Nephron progenitor cell (in vitro differentiated cells): ENCODE measurements at places on chromosomes 3 and 15.

GRCh38 chr3:104546301-104546700 is 820.4 kb upstream of the ALCAM start:
- DNase-seq = no peak

DNA sequence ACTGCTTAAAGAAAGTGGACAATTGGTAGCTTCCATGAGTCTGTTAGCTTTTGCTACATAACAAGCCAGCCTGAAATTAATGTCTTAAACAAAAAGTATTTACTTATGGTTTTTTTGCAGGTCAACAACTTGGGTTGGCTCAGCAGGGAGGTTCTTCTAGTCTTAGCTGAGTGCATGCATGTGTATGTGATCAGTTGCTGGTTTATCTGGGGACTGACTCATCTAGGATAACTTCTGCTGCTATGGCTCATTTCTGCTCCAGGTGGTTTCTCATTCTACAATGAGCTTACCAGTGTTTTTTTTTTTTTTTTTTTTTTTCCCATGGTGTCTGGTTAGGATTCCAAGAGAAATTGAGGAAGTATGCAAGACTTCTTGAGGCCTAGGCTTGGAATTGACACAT is 244.7 kb downstream of the NSUN3 start:
- DNase-seq = no peak

- DNase-seq = no peak
Observed at GRCh38 chr3:153952091-153952490, 169.1 kb upstream of the ARHGEF26 start.

DNA sequence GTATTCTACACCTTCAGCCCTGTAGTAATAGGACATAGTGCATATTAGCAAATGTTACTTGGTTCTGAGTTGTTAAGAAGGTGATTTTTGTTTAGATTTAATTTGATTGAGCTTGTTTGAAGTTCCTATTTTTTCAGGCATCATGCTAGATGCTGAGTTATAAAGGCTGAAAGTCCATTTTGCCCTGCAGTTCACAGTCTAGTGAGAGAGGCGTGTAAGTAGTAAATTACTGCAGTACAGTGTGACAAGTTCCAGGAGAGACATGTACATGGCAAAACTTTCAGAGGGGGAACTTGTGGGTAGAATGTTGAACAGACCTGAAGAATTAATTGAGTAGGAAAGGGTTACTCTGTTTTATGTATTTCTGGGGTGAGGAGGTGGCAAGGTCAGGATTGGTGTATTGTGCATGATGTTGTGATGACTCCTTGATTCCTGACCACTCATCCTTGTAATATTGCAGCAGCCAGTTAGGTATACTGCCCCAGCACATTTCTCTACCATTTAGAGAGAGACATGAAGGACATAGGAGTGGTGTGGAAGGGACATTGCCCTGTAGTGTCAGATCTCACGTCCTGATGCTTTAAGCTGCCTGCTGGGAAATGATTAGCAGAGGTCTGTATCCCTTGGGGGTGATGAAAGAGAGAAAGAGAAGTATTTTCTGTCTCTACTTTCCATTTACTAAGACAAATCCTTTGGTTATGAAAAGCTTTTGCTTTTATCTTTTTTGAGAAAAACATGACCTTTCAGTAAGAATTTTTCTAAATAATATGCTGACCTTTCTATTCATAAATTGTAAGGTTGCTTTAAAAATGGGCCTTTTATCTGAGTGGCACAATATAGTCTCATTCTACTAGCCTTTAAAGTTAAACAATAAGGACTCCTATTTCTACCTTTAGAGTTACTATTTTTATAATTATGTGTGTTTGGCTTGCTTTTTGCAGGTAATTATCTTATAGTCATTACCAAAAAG is 16.9 kb downstream of the SACM1L start:
- no peak for DNase-seq

GRCh38 chr3:158920371-158920770 is 118.5 kb downstream of the MFSD1 start:
- no peak for DNase-seq

DNA sequence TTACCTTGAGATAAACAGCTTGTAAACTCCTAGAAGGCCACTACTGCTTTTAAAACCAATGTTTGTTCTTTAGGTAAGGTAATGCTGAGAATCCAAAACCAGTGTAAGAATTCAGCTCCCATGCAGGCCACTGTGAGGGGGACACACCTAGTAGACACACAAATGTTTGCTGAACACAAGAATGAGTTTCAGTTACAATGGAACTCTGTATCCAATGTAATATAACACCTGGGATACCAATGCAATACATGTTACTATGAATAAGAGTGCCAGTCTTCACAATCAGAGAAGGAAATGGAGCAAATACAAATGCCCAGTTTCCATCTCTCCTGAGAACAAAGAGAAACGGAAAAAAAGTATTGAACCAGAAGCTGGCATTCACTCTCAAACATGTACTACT is 65.9 kb downstream of the IGF2BP2 start:
- no peak for DNase-seq

- DNase-seq = no peak
Observed at GRCh38 chr3:173930251-173930650, 532.7 kb downstream of the NLGN1 start.

- no peak for DNase-seq
Observed at GRCh38 chr3:9009976-9010545, 46.8 kb upstream of the RAD18 start.

- DNase-seq = peak; percentile 56
Observed at GRCh38 chr3:196868297-196868661, 559 bp downstream of the SENP5 start.

DNA sequence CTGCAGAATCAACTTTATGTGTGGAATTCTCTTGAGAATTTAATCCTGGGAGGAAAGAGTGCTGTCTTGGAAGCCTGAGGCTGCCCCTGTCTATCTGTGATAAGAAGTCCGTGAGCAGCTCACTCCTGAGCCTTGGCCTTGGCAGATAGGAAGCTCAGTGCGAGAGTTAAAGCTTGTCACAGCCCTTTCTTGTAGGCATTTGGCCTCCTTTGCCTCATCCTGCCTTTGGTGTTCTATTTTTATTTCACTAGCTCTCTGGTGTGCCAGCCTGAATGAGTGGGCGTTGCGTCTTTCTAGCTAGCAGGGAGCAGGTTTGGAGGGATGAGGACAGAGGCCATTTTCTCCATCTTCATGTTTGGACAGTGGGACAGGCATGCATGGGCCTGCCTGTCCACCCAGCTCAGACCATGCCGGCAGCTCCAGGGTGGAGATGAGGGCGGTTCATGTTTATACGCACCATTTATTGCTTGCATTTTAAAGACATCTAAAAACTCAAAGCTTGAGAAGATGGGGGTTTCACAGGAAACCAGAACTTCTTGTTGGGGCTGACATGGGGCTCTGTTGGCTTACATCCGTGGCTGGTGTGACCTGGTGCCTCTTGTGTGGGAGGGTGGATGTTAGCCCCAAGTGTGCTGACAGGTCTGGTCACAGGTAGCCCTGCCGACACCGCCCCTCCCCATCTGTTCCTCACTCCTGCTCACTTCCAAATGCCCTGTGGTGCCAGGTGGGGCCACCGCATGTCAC is 29.8 kb downstream of the IRAK2 start:
- DNase-seq = no peak

GRCh38 chr15:69624155-69624520 is 171.5 kb downstream of the RPLP1 start:
- no peak for DNase-seq

DNA sequence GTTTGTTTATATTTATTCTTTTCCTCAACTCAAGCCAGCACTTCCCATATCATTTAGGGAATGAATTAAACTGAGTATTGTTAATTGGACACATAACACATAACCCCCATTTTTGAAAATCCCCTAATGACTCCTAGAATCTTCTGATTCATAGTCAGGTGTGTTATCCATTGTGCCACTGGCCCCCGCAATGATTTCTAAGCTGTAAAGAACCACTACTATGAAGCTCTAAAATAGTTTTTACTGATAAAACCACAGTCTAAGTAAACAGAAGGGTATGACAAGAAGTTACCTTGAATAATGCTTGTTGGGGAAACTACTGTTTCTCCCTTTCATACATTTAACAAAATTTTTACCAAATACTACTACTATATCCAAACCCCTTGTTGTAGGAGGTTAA is 22.3 kb upstream of the SLC12A8 start:
- DNase-seq = no peak

GRCh38 chr3:43608751-43609150 is 13.1 kb downstream of the ANO10 start:
- no peak for DNase-seq

DNA sequence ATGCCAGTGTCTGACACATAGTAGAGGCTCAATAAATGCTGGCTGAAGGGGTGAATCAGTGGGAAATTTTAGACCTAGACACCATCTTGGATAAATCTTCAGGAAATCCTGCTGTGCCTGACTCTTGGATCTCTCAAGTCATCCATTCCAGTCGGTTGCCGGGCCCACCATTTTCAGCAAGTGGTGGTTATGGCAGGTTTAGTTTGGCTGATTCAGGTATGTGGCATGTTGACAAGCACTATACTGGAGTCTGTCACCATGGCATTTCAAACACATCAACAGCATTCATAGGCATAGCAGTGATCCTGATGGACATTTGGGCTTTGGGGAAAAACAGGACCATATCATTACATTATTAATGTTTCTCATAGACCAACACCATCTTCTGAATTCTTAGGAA is 25.7 kb upstream of the APH1B start:
- no peak for DNase-seq

GRCh38 chr3:89179355-89180001 is 72.1 kb downstream of the EPHA3 start:
- DNase-seq = no peak

DNA sequence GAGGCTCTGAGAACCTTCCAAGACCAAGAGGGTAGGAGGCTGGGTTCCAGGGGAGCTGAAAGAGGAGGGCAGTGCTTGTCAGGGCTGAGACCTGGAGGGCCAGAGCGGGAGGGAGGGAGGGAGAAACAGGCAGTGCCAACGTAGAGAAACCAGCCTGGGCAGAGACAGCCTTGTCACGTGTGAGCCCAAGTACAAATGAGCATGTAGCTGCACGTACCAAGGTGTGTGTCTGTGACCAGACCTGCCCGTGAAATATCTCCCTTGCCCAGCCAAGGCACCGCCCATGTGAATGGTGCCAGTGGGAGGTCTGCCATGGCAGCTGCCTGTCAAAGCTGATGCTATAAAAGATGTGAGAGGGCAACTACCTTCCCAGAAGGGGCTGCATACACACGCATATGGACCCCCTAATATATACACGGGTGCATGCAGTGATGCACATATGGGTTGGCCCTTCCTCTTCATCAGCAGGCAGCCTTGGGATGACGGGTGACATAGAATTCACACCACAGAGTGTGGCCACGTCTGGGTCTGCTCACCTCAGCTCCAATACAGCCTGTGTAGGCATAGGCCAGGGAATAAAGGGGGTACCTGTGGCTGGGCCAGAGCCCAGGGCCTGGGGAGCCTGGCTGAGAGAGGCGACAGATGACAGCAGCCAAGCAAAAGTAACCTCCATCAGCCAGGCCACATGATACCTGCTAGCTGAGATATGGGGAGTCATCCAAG is 7.8 kb upstream of the CTDSPL start:
- no peak for DNase-seq

GRCh38 chr15:56815247-56815646 is 81.9 kb upstream of the ZNF280D start:
- DNase-seq = no peak

- no peak for DNase-seq
Observed at GRCh38 chr15:70385052-70385451, 287.3 kb upstream of the TLE3 start.

DNA sequence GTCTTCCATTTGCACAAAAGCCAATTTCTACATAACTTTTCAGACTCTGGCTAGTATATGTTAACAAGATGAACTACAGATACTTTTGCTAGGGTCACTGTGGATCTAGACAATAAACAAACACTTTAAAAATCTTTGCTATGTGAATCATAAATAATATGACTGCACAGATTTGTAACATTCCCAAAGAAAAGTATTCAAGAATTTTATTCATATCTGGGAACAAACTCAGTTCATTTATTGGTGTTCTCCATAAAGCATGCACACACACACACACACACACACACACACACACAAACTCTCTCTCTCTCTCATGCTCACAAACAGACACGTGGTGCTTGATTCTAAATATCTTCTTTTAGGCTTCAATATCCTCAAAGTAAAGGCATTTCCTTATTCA is 18.8 kb upstream of the THRB start:
- no peak for DNase-seq

GRCh38 chr3:57910990-57911389 is 97.2 kb upstream of the FLNB start:
- no peak for DNase-seq

DNA sequence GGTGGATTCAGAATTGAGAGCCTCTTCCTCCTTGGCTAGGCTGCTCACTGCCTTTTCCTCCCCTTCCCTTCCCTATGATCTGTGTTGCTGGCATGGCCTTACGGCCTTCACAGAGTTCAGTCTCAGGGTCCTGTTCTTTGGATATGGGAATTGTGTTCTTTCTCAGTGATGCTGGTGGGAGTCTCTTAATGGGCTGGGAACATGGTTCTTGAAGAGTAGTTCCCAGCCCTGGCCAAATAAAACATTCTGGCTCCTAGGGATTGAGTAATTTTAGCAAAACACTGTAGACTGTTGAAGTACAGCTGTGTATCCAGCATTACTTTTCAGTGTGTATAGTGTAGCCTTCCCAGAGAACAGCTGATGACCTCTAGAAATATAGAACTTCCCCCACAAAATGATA is 22.6 kb upstream of the FILIP1L start:
- no peak for DNase-seq

GRCh38 chr3:78994174-78995027 is 773.4 kb downstream of the ROBO1 start:
- DNase-seq = peak; percentile 49

DNA sequence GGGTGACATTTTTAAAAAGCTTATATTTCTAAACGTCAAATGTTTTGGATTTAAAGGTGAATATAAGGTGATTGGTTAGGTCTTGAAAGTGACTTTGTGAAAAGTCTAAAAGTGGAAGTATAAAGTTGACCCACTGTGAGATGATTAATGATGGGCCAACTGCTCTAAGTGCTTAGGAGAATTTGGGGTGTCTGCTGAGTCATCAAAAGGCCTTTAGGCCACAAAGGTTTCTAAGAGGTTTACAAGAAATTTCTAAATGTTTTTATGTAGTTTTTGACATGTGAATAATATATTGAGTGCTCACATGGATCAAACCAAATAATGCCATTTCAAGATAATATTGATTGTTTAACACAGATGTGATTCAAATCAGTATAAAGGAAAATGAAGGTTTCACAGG is 39.2 kb upstream of the SLC2A2 start:
- no peak for DNase-seq

GRCh38 chr3:155739154-155739553 is 5.7 kb downstream of the PLCH1 start:
- DNase-seq = no peak

- DNase-seq = no peak
Observed at GRCh38 chr3:129185783-129186182, 2.1 kb upstream of the CNBP start.

GRCh38 chr15:100596792-100597191 is 5.2 kb downstream of the LINS1 start:
- DNase-seq = no peak

- no peak for DNase-seq
Observed at GRCh38 chr3:45024542-45025255, 1.4 kb upstream of the CLEC3B start.

GRCh38 chr15:79978655-79979514 is 7.9 kb upstream of the BCL2A1 start:
- no peak for DNase-seq

- DNase-seq = no peak
Observed at GRCh38 chr15:31252171-31252785, 74.4 kb upstream of the KLF13 start.
